ENCODE measurements at places on chromosomes 3 and 15.

DNA sequence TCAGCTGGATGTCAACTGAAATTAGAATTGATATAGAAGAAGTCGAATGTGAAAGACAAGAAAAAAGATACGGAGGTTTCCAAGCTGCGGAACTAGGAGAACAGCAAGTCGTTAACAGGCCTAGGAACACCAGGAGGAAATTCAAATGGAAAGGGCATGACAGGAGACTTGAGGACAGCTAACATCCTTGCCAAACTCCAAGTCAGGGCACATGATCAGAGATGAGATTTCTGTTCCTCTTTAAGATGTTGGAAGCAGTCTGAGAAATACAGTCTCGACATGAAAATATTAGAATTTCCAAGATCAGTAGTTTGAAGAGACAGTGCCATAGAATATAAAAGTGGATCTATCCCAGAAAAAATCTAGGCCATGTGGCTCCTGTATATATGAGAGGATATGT, 5.0 kb downstream of the MYO5A start:
- no peak for DNase-seq

DNA sequence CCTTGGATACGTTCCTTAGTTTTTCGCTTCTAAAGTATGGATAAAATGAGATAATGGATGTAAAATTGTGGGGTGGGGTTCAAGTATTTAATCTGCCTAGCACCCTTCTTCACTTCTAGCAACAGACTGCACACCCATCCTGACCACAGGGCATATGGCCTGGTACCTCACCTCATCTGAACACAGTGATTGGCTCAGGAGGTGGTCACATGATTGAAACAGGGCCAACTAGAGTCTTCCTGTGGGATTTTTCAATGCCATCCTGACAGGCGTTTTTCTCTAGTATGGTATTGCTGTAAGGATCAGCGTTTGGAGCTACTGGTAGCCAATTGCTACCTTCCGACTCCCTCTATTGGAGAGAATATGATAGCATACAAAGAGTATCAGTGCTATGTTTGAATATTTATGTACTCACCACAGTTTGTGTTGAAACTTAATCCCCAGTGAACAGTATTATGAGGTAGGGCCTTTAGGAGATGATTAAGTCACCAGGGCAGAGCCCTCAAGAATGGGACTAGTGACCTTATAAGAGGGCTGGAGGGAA, 172.2 kb downstream of the PPM1L start:
- DNase-seq, result no peak

DNA sequence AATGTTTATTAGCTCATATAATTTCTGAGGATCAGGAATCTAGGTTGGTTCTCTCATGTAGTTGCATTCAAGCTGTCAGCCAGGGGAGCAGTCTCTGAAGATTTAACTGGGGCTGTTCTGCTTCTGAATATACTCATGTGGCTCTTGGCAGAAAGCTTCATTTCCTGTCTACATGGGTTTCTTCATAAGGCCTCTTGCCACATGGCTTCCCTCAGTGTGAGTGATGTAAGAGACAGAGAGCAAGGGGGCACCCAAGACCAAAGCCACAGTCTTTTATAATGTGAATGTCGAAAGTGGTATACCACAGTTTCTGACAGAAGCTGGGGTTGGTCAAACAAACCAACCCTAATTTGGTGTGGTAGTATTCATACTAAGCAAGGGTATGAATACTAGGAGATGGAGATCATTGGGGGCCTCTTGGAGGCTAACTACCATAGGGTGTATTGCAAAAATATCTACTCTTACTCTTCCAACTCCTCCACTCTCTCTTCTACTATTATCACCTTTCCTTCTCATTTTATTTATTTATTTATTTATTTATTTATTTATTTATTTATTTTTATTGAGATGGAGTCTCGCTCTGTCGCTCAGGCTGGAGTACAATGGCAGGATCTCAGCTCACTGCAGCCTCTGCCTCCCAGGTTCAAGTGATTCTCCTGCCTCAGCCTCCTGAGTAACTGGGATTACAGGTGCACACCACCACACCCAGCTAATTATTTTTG, 123.8 kb downstream of the B3GALNT1 start:
- no peak for DNase-seq

GRCh38 chr3:156497326-156497725, 57.6 kb downstream of the SSR3 start:
- no peak for DNase-seq

- no peak for DNase-seq
These were observed 12.0 kb downstream of the TATDN2 start for GRCh38 chr3:10260211-10260701.

DNA sequence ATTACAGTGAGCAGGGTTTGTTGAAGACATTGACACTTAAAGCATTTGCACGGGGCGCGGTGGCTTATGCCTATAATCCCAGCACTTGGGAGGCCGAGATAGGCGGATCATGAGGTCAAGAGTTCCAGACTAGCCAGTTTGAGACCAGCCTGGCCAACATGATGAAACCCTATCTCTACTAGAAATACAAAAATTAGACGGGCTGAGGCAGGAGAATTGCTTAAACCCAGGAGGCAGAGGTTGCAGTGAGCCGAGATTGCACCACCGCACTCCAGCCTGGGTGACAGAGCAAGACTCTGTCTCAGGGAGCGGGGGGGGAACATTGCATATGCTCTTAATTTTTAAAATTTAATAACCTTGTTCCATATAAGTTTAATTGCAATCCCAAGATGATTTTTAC, 11.9 kb downstream of the STT3B start:
- DNase-seq, result no peak

GRCh38 chr3:14297784-14298236, 104.6 kb upstream of the SLC6A6 start:
- no peak for DNase-seq

Data from T-helper 22 cell (primary cell).